ENCODE measurements at places on chromosomes 2 and 18.
A peak's percentile ranks its signal among the peaks of the same experiment; 100 is the strongest.

GRCh38 chr18:24814521-24814920, 354.1 kb downstream of the HRH4 start:
- no peak for DNase-seq

DNA sequence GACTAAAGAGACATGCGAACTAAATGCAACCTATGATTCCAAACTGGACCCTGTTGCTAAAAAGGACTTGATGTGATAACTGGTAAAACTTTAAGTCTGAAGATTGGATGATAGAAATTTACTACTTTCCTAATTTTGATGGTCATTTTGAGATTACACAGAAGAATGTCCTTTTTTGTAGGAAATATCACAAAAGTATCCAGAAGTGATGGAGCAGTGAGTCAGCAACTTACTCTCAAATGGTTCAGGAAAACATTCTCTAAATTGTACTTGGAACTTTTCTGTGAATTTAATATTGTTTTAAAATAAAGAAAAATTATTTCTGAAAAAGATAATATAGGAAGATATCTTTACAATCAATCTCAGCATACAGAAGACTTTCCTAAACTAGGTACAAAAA, 19.9 kb downstream of the MBOAT2 start:
- no peak for DNase-seq

- no peak for DNase-seq
Observed at GRCh38 chr2:165044505-165045303, 89.4 kb upstream of the SLC38A11 start.

DNA sequence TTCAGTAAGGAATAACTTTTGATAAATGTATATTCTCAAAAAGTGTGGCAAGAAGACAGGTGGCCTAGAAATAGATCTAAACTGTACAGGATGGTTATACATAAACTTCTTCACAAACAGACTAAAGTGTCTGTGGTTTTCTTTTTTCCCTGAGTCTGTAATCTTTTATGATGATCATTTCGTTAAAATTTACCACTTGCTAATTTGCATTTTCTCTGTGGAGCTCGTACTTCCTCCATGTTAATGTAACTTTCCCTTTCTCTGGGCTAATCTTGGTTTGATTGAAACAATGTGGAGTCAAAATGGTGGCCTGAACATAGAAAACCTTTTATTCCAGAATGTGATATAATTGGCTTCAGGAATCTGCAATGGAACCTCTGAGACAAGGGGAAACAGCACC, 166.2 kb downstream of the FTCDNL1 start:
- DNase-seq: no peak

DNA sequence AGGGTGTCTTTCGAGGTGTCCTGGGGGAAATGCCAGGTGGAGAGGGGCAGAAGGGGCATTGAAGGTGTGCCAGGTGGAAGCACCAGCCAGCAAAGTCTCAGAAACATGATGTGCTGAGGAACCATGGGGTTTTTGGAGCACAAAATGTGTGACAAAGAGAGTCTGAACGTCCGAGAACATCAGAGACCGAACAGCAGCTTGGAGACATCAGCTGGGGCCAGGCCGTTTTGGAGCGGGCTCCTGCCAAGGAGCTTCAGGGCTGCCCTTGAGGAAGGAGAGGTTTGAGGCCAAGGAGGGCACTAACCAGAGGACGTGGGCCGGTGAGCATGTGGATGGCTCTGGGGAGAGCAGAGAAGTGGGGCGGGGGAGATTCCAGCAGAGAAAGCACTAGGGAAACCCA, 5.3 kb upstream of the MBP start:
- DNase-seq: no peak

GRCh38 chr2:40357667-40358066, 94.2 kb downstream of the SLC8A1 start:
- no peak for DNase-seq

DNA sequence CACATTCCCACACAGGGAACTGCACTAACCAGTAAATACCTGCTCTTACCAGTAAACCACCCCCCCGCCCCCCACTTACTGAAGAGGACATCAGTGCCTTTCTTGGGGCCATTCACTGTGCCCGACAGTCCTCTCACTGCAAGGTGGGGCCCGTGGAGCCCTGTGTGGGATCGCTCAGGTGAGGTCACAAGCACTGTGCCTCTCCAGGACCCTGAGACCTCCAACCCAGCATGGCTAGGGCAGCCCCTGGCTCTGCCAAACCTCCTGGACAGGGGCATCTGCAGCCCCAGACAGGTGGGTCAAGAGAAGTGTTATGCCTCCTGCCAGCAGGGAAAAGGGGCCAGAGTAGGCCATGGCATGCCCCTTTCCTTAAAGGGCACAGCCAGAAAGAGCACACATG, 6.7 kb upstream of the NEURL3 start:
- DNase-seq: no peak

GRCh38 chr2:240556553-240557100, 1.2 kb downstream of the ANKMY1 start:
- DNase-seq: no peak

DNA sequence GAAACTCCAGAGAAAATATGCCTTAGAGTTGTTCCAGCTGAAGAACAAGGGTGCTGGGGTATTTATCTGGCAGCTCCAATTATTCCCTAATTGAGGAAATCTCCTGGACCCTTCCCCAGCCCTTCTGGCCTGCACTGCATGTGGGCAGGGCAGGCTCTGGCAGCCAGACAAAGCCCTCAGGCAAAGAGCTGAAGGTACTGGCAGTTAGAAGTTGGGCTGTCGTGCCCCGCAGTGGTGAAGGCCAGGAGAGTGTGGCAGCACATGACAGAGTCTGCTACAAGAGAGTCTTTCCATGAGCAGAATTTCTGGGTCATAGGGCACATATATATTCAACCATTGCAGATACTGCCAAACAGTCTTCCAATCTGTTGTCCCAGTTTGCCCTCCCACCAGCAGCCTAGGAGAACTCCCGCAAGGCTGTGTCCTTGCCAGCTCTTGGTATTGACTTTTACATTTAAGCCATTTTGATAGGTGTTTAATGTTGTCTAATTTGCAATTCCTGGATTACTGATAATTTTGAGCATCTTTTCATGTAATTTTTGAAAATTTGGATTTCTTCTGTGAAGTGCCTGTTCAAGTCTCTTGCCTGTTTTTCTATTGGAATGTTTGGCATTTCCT, 26.6 kb downstream of the ONECUT2 start:
- DNase-seq: no peak

GRCh38 chr2:62369541-62370202, 136.3 kb downstream of the TMEM17 start:
- no peak for DNase-seq

DNA sequence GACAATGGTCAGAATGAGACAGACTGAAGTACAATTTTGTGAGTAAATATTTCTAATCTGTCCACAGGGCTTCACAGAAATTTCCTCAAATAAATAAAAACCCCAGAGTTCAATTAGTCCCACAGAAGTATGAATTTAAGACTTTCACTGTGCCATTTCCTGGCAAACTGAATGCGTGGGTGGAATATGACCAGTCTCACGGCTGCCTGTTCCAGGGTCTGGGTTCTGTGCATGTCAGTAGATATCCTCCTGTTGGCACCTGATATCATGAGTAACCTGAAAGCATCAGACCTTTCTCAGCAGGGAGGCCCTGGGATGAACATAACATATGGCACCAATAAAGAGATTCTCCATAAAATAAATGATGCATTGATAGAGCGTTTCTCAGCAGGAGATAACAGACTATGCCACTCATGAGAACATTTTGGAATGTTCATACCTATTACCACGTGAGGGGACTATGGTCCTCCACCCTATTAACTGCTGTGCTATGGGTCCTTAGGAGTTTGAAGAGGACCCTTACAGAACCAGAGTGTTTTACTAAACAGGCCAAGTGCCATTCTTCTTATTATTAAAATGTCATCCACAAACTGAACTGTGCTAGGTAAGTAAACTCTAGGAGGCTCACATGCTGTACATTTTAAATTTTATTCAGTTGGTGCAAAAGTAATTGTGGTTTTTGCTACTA, 10.6 kb upstream of the MALL start:
- DNase-seq: peak; percentile 55

GRCh38 chr2:116645155-116645554, 1169.3 kb upstream of the DDX18 start:
- DNase-seq: no peak

DNA sequence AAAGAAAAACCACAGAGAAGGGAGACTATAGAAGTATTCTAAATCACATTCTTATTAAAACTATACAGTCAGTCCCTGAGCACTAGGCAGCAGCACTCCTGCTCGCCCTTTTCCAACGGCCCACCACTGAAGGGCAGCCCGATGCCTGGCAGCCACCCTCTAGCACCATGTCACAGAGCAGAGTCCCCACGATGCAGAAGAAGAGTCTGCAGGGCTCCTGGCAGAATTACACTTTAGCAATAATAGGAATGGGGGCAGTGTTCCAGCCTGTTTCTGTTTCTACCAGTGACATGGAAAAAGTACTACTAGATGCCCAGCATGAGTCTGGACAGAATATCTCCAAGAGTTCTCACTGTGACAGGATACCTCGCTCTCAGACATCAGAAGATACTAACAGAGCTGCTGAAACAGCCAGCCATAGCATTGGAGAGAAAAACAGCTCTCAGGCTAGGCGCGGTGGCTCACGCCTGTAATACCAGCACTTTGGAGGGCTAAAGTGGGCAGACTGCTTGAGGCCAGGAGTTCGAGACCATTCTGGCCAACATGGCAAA, 87.6 kb downstream of the C2orf74 start:
- DNase-seq: no peak

- DNase-seq: no peak
Observed at GRCh38 chr2:52113338-52113737, 1081.4 kb upstream of the NRXN1 start.

GRCh38 chr18:6878556-6879297, 149.2 kb downstream of the ARHGAP28 start:
- no peak for DNase-seq

GRCh38 chr2:25567406-25567805, 106.0 kb downstream of the DTNB start:
- peak; percentile 49 for DNase-seq

DNA sequence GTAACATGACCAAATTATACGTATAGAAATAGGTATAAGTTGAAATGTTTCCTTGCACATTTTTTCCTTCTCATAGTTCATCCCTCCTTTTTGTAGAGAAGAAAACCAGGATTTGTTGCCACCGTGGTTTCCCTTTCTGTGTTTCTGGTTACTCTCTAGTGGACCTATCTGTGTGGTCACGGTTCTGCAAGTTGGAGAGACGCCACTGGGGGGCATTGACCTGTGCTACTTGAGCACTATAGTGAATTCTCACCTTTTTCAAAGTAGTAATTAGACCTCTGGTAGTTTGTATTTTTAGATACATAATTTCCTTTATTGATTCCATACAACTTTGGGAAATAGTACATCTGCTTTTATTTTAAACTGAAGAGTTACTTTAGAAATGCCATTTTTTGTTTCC, 444.8 kb downstream of the PTPRM start:
- DNase-seq: no peak

DNA sequence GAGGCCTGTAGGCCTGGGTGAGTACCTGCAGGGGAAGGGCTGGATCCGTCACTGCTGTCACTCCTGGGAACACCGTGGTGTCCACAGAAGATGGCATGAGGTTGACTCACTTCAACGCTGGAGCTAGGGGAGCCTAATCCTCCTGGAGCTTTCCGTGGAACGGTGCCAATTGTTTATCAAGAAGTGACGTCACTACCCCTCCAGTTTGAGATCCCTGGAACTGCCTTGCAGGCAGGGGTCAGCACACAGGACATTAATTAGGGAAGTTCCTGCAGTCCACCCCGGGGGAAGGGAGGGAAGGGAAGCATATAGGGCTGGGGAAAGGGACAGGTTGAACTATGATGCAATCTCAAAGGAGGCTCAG, 408.6 kb downstream of the GALR1 start:
- no peak for DNase-seq

DNA sequence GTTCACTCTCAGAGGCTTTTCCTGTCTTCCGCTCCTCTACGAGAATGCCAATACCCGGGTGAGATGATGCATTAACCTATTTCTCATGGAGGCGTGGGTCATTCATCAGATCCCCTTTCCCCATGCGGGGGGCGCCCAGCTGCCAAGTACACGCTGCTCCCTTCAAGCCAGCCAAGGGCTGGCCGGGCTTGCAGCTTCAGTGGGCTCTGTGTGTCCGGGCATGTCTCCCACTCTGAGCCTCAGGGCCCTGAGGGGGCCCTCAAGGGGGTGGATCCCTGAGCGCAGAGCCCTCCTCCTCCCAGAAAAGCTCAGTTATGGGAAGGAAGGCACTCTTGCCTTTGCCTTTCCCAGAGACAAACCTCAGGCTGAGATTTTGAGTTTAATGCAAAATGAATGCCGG, 431.8 kb upstream of the MYT1L start:
- DNase-seq: no peak

DNA sequence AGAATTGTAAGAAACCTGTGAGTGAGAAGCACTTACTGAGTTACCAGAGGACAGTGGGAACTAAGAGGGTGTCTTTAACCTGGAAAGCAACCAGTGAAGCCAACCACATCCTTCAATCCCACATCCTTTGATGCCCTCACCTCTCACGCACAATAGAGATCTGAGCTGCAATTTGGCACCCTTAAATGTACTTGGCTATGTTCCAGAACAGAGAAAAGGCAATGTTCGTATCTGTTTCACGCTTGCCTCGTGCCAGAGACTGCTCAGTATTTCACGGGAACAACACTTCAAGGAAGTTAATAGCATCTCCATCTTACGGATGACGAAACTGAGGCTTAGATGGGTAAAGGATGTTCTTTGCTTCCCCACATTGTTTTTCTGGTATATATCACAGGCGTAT, 167.4 kb downstream of the DPP10 start:
- DNase-seq: peak; percentile 62

DNA sequence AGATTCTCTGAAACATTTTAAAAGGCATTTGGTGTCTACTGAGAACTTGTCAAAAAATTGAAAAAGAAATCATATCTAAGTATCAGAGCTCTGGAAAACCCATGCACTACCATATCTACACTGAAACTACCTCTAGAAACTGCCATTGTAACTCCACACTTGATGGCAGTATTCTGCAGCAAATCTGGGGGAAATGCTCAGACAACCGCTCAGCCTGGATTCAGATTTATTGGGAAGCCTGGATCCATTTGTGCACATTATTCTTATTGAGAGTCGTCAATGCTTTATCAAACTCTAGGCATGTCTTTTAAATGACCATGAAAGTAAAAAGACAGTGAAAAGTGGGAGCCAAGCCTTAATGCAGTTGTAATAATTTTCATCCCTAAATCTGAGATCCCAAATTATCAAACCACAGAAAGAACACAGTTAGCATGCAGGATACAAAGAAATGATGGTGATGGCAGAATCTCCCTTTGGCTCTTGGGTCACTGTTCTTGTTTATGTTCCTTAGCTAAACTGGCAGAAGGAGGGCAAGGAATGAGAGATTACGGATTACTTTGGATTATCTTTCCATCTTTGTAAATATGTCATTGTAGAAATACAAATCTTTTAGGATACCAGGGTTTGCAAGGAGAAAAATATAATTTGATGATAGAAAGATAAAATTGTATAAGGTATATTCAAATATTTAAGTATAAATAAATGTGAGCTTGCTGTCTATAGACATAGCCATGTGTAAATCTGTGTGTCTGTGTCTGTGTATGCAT, 512.1 kb upstream of the SYT4 start:
- DNase-seq: peak; percentile 26
